ENCODE measurements at places on chromosomes 7 and 10.

- no peak for DNase-seq
Measured at GRCh38 chr10:67587771-67588170, 108.2 kb downstream of the CTNNA3 start.

DNA sequence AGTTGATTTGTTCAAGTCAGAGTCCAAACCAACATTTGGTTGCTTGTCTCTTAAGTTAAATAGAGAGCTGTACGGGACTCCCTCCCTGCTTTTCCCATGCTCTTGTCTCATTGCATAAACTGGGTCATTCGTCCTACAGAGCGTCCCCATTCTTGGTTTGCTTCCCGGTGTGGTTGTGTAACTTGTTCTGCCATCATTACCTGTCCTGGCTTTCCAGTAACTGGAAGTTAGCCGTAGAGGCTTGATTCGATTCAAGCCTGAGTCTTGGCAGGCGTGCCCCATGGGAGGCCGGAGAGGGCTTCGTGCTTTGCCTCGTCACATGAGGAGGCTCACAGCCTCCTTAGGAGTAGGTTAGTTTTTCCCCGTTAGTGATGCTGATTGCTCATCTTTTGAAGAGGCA, 40.2 kb downstream of the FBH1 start:
- no peak for DNase-seq

DNA sequence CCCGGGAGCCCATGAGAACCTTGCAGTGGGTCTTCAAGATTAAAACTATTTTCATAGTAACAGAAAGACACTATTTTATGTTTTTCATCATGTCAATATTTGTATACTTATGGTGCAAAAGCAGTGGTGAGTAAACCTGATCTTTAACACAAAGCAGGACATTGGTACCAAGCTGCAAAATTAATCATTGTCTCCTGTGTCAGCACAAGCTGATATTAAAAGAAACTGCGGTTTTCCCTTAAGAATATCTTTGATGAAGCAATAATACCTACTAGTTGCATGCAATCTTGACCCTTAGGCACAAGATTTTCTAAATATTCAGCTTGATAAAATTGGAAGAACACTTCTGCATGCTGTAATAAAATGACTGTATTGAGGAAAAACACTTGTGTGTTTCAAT, 121.7 kb downstream of the MDFIC start:
- DNase-seq, result no peak

DNA sequence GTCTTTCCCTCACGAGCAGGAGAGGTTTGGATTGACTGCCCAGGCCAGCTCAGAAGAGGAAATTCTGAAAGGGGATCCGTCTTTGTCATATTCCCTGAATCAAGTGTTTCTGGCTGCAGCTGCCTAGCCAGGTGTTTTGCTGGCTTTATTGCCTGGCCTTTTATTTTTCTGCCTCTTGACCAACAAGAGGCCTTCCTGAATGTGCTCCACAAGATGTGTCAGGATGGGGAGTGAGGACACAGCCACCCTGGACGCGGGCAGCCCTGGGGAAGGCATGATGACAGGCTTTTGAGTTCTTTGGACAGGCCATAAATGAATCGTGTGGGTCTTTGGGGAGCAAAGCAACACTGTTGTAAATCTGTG, 163.6 kb downstream of the CAMK1D start:
- DNase-seq, result no peak

GRCh38 chr7:65892161-65892560, 19.3 kb downstream of the VKORC1L1 start:
- DNase-seq, result no peak

- DNase-seq, result no peak
Measured at GRCh38 chr10:46290101-46290886, 3.5 kb downstream of the ANTXRL start.

DNA sequence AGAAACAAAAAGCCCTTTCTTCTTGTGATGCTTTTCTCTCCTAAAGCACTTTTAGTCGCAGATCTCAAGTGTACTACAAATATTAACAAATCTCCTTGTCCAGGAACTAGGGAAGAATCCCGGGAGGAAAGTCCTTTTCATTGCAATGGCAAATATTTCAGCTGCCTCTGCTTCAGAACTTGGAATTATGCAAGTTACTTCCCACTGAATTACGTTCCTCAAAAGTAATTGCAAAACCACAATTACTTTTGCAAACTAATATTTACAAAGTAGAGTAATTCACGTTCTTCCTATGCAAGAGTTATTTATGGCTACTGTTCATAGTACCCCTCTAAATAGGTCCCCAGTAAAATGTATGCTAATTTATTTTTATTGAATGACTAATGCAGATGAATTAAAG, 14.5 kb downstream of the PRKCQ start:
- no peak for DNase-seq

GRCh38 chr7:116161728-116162127, 48.6 kb upstream of the TES start:
- DNase-seq, result no peak

- no peak for DNase-seq
Measured at GRCh38 chr7:73437091-73437490, 3.5 kb downstream of the FZD9 start.

- peak; percentile 16 for DNase-seq
Measured at GRCh38 chr10:49518982-49519578, 19.8 kb downstream of the ERCC6 start.

- DNase-seq, result no peak
Measured at GRCh38 chr7:151824373-151824933, 52.5 kb downstream of the PRKAG2 start.

DNA sequence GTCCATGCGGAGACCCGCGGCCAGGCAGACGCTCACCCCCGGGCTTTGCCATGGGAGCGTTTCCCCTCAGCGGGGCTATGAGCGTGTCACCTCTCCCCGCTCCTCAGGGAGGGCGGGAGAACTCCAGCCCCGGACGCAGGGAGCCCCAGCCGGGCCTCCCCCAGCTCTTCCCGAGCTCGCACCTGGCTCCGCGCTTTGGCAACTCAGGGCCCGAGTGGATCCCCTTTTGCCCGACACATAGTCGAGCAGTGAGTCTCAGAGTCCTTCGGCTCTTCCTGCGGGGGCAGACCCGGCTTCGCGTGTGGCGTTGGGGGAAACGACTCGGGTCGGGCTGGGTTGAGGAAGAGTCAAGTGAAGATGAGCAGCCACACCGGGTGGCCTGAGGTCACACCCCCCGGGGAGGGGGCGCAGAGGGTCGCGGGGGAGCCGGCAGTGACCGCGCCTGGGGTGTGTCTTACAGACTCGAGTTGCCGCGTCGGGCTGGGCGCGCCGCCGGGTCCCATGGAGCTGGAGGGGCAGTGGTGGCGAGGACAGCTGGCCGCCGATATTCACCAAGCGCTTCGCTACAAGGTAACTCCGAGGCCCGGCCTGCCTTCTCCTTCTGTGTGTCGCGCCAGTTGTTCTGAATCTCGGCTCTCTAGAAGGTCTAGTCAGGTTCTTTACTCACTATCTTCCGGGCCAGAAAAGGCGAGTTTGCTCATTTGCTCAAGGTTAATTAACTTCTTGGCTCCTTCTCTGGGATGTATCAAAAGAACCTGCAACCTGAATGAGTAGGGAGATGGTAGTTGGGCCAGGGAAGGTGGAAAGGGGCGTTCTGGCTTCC, 721 bp downstream of the CCNJ start:
- DNase-seq, result no peak

DNA sequence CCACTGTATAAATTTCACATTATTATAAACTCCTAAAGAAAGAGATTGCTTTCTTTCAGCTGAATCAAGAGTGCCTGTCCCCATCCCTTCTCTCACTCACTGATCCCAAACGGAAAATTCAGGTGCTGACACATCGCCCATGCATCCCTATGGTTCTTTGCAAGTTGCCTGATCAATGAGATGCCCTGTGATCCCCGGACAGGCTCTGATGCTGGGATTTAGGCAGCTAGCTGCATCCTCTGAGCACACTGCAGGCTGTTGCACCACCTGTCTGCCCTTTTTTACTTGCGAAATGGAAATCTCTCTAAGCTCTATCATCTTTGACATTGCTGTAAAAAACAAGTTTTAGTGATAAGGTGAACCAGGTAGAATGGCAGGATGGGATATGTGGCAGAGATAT, 456.5 kb downstream of the GATA3 start:
- no peak for DNase-seq

- no peak for DNase-seq
Measured at GRCh38 chr10:18797286-18797685, 138.1 kb downstream of the ARL5B start.

DNA sequence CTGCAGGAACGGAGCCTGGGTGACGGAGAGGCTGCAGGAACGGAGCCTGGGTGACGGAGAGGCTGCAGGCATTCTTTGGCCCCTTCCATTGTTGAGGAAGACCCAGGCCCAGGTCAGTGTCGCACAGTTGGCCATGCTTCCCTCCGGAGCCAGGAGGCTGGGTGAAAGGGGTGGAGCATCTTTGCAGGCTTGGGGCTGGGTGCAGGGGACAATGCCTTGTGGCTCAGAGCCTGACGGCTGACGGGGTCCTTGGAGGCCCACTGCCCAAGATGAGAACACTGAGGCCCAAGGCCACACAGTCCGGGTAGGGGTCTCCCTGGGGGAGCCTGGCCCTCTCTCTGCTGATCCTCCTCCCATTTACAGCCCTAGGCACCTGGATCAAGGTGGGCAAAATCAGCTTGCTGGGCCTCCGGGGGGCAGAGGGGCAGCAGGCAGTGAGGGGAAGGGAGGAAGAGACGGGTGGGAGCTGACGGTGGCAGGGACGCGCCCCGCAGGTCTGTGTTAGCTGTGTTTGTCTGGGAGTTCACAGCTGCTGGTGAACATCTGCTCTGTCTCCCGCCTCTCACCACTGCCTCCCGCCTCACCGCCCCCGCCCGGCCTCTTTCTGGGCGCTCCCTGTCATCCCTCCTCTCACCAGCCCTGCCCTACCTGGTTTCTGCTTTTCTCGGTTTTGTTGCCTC, 30.6 kb upstream of the PCBD1 start:
- peak; percentile 48 for DNase-seq

- DNase-seq, result no peak
Measured at GRCh38 chr10:112182784-112183328, 709 bp downstream of the GPAM start.

DNA sequence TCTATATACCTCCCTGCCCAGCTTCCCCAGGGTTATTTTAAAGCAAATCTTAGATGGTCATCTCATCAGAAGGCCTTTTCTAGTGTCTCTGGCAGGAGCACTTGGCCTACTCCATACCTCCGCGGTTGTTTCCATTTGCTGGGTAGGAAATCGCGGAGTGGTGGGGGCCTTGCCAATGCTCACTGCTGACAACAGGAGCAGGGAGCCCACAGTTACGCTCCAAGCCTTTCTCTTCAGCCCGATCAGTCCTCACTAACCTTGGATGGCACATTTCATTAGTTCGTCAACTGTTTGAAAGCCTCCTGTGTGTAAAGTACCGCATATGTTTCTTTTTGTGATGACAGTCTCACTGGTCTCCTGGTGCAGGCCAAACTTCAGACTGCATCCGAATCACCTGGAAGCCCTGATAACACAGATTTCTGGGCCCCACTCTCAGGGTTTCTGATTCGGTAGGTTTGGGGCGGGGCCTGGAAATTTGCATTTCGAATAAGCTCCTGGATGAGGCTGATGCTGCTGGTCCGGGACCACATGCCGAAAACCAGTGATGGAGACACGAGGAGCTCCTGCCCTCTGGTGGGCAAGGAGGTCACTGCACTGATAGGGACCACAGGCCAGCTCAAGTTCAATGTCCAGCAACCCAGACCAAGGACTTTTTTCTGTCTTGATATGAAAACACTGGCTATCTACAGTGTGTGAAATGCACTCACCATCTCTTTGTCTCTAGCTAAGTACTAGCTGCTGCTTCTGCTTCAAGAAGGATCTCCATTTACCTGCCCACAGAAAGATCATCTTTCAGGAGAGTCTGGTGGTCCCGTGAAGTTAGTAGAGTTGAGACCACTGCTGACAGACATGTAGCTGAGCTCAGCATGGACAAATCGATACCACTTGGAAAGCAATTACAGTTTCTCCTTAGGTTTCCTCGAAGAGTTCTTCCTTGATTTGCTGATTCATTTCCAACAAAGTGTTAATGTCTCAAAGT, 14.0 kb downstream of the LRGUK start:
- peak; percentile 11 for DNase-seq

DNA sequence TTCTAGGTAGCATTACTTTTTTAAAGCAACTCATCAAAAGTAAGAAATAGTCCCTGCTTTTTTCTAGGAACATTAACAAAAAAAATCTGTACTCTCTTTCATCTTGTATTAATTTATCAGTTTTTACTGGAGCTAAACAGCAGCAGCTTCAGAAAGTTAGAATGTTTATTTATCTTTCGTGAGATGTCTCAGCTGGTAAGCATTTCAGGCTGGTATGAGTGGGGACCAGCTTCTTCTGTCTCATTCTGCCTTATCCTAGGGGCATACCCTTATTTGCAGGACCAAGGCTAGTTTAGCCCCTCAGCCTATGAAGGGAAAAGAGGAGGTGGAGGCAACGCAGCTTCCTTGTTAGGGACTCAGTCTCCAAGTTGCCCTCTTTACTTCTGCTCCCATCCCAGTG, 35.1 kb downstream of the LANCL2 start:
- DNase-seq, result no peak

DNA sequence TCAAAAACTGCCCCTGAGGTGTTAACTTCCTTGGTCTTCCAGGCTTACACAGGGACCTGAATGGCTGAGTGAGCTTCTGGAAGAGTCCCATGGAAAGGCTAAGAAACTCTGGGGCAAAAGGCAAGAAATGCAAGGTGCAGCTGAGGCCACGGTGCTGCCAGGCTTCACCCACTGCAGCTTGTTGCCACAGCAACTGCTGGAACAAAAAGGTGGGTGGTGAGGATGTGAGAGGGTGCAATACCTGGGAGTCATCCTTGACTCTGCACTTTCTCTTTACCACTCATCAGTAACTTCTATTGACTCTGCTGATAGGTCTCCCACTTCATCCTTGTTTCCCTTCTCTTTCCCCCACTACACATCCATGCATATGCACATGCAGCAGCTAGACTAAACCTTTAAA, 258.6 kb downstream of the BMPER start:
- no peak for DNase-seq

DNA sequence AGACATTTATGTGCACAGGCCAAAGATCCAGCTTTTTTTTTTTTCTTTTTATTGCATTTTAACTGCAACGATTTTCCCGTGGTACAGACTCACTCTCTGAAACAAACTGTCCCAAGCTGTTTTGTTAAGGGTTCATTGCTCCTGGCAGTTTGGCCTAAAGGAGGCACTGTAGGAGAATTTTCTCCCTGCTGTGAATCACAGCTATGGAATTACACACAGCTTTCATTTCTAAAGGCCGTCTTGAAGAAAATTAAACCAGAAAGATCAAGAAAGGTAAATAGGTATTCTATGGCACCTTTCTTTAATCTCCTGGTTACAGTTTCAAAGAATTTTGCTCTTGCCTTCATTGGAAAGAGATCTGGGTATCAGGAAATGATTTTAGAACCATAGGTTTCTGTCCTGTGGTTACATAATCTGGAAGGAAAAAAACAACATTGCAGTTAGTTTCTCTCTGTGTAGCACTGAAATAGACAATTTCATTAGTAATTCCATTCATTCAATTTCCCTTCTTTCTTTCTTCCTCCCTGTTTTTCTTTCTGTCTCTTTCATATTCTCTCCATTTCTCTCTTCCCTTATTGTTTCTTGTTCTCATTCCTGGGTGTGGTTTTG, 51.2 kb downstream of the PDK4 start:
- DNase-seq, result no peak

GRCh38 chr10:61317706-61318105, 135.5 kb downstream of the TMEM26 start:
- DNase-seq, result no peak

- DNase-seq, result no peak
Measured at GRCh38 chr7:130941322-130942210, 207.6 kb upstream of the KLF14 start.
